HT1080 (cell line): ENCODE measurements at places on chromosomes 6 and 20. TPM values are rescaled to one million over a fixed set of nuclear protein-coding genes. Genes with fewer than 3 reads are reported as not detected.
A peak's percentile ranks its signal among the peaks of the same experiment; 100 is the strongest.

- DNase-seq, result peak; percentile 7
These were observed 122.7 kb downstream of the MMS22L start for GRCh38 chr6:97160280-97160679.

DNA sequence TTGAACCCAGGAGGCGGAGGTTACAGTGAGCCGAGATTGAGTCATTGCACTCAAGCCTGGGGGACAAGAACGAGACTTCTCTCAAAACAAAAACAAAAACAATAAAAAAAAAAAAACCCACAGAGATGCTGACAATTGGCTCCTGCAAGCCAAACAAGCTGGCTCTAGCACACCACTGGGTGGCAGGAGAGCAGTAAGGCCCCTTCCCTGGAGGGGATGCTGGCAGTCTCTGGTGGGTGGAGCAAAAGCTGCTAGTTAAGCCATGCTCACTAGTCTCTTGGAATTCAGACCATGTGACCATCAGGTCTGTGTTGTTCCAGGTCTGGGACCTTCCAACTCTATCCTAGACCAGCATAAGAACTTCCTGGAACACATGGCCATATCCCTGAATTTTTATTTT, 18.9 kb upstream of the DSN1 start:
- peak; percentile 60 for DNase-seq

DNA sequence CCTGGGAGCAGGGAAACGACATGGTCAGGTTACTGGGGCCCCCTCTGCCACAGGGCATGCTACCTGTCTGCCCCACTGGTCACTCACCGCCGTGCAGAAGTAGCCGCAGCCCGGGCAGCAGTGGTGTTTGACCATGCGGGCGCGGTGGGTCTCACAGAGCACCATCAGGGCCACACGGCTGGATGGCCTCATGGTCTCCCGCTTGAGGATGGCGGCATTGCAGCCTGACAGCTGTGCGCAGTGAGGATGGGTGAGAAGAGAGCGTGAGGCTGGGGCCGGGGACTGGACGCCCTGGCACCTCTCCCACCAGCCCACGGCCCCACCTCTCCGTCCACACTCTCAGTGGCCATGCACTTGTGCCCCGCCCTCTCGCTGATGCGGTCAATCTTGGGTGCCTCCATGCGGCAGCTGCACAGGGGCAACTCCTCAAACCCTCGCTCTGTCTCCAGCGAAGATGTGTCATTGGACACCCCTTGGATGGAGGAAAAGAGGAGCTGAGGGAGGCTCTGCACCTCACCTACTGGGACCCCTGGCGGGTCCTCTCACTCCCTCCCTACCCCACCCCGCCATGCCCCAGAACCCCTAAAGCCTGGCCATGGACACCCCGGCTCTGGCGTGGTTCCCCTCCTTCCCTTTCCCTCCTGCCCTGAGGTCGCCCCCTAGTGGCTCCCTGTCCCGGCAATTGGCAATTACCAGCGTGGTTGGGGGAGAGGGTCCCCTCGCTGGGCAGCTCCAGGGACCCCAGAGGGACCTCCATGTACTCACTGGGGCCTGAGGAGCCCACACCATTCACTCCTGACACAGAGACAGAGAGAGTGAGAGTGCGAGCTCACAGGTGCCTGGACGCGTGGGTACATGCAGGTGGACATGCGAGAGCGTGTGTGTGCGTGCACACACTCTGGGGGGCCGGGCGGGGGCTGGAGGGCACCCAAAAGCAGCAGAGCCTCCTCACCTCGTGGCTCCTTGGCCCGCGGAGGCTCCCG, 8.9 kb downstream of the EHMT2 start:
- DNase-seq, result no peak

DNA sequence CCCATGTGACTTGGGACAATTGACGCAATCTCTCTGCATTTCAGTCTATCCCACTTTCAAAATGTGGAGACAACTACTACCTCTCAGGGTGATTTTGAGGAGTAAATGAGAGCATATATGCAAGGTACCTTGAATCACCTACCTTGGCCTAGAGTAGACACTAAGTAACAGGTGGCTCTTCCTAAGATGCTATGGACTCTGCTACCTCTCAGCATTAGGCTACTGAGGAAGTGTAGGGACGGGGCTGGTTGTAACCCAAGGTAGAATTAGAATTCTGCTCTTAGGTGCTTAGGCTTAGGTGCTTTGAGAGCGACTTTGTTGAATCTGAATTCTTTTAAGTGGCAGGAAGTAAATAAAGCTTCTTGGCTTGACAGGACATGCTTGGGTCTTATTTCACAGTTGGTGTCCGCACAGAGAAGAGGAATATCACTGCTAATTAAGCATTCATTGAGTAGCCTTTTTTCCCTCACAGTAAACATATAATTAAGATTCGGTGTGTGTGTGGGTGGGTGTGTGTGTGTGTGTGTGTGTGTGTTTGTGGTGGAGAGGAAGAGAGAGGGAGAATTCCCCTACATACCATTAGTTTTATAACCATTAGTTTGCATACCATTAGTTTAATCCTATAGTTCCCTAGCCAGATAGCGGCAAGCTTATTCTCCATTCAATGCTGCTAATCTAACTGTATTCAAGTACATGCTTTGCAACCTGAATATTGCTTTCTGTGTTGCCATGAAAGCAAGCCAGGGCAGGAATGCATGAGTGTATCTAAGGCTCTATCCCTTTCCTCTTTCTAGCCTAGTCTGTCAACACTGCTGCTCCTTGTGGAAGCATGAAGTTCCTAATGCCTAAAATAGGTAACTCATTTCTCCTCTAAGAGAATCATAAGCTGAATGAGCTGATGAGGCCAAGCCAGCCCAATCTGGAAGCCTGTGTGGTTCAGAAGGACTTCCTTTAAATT, 112.5 kb downstream of the IPCEF1 start:
- DNase-seq, result no peak

The LAMA4 gene
- total RNA-seq, result 28.6 and 42.3 TPM in 2 replicates

The CDH26 gene
- total RNA-seq, result 0.64 TPM in 1 of 2 replicates, not detected in the other

The ERVFRD-1 gene
- total RNA-seq, result not detected in 2 replicates

The BTN1A1 gene
- 0.23 TPM in 1 of 2 replicates, not detected in the other for total RNA-seq
